ENCODE measurements at places on chromosomes 2 and 18. TPM values are rescaled to one million over a fixed set of nuclear protein-coding genes. Genes with fewer than 3 reads are reported as not detected.
A peak's percentile ranks its signal among the peaks of the same experiment; 100 is the strongest.

DNA sequence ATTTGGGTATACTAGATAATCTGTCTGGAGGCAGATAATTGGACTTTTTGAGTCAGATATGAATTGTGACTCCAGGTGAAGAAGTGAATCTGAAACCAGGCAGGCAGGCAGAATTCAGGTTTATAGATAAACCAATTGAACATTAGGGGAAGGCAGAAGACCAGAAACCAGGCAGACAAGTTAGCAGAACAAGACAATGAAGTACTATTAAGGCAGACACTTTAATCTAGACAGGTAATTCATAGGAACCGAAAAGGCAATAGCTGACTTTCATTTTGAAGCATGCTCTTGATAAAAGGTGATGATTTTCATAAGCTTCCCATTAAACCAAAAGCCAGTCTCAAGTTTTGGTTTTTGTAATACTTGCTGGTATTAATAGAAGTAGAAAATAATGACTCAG, 19.3 kb upstream of the SLC4A10 start:
- DNase-seq, result no peak
- no peaks in the 10 kb centered on the region for H3K36me3 ChIP-seq
- no peak overlapping the region for H3K27ac ChIP-seq
- H3K4me1 ChIP-seq, result no peaks in the 10 kb centered on the region
- no peak overlapping the region for H3K4me3 ChIP-seq

DNA sequence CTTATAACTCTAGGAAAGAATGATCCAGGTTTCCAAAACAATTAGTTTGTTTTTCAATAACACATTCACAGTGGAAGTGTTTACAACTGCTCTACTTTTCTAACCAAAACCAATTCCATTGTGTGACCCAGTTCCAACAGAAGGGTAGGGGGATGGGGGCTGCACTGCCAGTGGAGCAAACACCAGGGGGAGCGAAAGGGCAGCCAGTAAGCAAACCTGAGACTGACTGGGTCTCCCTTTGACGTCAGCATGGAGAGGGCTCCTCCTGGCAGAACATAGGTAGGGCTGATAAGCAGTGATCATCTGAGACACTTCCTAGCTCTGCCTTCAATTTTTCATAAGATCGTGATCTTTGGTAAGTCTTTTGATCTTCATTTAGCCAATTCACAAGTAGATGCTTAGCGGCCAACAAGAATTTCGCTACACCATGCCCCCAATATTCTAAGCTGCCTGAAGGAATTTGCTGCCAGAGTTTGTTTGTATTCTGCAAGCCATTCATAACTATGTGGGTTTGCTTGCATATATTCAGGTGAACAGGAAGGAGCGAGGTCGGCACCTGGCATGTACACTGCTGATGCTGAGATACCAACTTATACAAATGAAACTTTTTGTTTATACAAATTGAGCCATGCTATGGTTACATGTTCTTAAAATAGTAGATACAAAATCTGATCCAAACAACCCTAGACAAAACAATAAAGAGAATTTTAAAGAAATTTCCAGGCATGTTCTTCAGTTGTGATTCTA, 45.9 kb downstream of the ST6GAL2 start:
- no peaks in the 10 kb centered on the region for H3K4me1 ChIP-seq
- no peaks in the 10 kb centered on the region for H3K36me3 ChIP-seq
- H3K27ac ChIP-seq, result no peak overlapping the region
- no peak overlapping the region for H3K4me3 ChIP-seq
- H3K27me3 ChIP-seq, result no peaks in the 10 kb centered on the region
- no peak for DNase-seq

The COLEC12 gene
- not detected for total RNA-seq

- no peaks in the 10 kb centered on the region for H3K27me3 ChIP-seq
- no peak overlapping the region for H3K27ac ChIP-seq
- H3K4me1 ChIP-seq, result no peaks in the 10 kb centered on the region
- no peak overlapping the region for H3K4me3 ChIP-seq
- no peaks in the 10 kb centered on the region for H3K36me3 ChIP-seq
Measured at GRCh38 chr2:188623995-188624643, 332.4 kb downstream of the GULP1 start.

DNA sequence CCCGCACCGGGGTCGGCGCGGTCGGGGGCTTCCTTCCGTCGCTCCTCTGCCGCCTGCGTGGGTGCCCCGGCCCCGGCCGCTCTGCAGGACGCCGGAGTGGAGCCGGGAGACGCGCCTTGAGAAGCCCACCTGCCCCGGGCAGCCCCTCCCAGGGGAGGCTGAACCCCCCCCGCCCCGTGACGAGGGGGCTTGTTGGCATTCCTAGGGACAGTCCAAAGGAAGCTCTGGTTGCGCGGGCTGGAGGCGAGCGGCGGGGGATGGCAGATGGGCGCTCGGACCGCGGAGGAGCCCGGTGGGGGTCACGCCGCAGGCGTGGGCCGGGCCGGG, 133.5 kb upstream of the MGAT5 start:
- no peak overlapping the region for H3K27ac ChIP-seq
- H3K4me1 ChIP-seq, result peaks cover 43% of the 10 kb centered on the region
- peaks cover 10% of the 10 kb centered on the region for H3K27me3 ChIP-seq
- DNase-seq, result no peak
- peak overlapping the region; percentile 87 for H3K4me3 ChIP-seq

The ALKAL2 gene
- not detected for total RNA-seq

GRCh38 chr2:138763971-138764370, 16.2 kb downstream of the NXPH2 start:
- no peaks in the 10 kb centered on the region for H3K36me3 ChIP-seq
- no peaks in the 10 kb centered on the region for H3K4me1 ChIP-seq
- H3K27me3 ChIP-seq, result peaks cover 8% of the 10 kb centered on the region

The RBFA gene
- total RNA-seq, result 24.2 TPM

GRCh38 chr2:31688282-31688681, 107.5 kb upstream of the SRD5A2 start:
- H3K36me3 ChIP-seq, result peaks cover 1% of the 10 kb centered on the region
- no peak overlapping the region for H3K27ac ChIP-seq
- no peak overlapping the region for H3K4me3 ChIP-seq
- no peaks in the 10 kb centered on the region for H3K27me3 ChIP-seq

- no peak overlapping the region for H3K27ac ChIP-seq
- H3K4me3 ChIP-seq, result no peak overlapping the region
- H3K27me3 ChIP-seq, result no peaks in the 10 kb centered on the region
- H3K36me3 ChIP-seq, result no peaks in the 10 kb centered on the region
Measured at GRCh38 chr18:52750995-52751394, 411.0 kb downstream of the DCC start.

- H3K4me3 ChIP-seq, result no peak overlapping the region
- no peaks in the 10 kb centered on the region for H3K4me1 ChIP-seq
- H3K27ac ChIP-seq, result no peak overlapping the region
Measured at GRCh38 chr2:80529466-80530165, 225.1 kb upstream of the LRRTM1 start.

- peaks cover 3% of the 10 kb centered on the region for H3K27me3 ChIP-seq
- H3K4me3 ChIP-seq, result no peak overlapping the region
Measured at GRCh38 chr2:63811063-63811462, 30.6 kb upstream of the UGP2 start.

- H3K36me3 ChIP-seq, result peaks cover 5% of the 10 kb centered on the region
- H3K4me3 ChIP-seq, result no peak overlapping the region
- no peak overlapping the region for H3K27ac ChIP-seq
- H3K4me1 ChIP-seq, result peaks cover 15% of the 10 kb centered on the region
- DNase-seq, result no peak
Measured at GRCh38 chr2:102106133-102106556, 36.4 kb upstream of the IL1R1 start.

GRCh38 chr18:34352385-34353163, 127.9 kb upstream of the NOL4 start:
- H3K36me3 ChIP-seq, result no peaks in the 10 kb centered on the region
- no peaks in the 10 kb centered on the region for H3K4me1 ChIP-seq
- H3K27me3 ChIP-seq, result no peaks in the 10 kb centered on the region
- H3K27ac ChIP-seq, result no peak overlapping the region
- no peak for DNase-seq

DNA sequence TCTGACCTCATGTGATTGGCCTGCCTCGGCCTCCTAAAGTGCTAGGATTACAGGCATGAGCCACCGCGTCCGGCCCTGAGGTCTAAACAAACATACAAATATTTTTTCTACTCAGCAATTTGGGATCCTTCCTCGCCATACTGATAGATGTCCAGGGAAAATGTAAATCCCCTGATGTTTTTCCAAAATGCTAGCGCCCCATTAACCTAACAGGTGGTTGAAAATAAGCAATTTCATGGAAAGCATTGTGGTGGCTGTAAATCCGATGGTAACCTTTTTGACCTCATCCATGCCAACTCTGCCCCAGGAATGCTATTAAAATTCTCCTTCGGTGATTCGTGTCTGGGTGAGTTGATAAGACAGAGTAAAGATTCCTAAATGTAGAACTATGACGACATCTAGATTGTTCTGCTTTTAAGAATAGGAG, 19.3 kb downstream of the GEMIN6 start:
- no peak for DNase-seq
- no peak overlapping the region for H3K27ac ChIP-seq
- H3K27me3 ChIP-seq, result no peaks in the 10 kb centered on the region
- no peaks in the 10 kb centered on the region for H3K36me3 ChIP-seq
- no peak overlapping the region for H3K4me3 ChIP-seq

- H3K4me3 ChIP-seq, result no peak overlapping the region
- no peak overlapping the region for H3K27ac ChIP-seq
- H3K36me3 ChIP-seq, result no peaks in the 10 kb centered on the region
- H3K4me1 ChIP-seq, result no peaks in the 10 kb centered on the region
- H3K27me3 ChIP-seq, result no peaks in the 10 kb centered on the region
- DNase-seq, result no peak
Measured at GRCh38 chr2:165105926-165106325, 97.9 kb downstream of the SCN3A start.

DNA sequence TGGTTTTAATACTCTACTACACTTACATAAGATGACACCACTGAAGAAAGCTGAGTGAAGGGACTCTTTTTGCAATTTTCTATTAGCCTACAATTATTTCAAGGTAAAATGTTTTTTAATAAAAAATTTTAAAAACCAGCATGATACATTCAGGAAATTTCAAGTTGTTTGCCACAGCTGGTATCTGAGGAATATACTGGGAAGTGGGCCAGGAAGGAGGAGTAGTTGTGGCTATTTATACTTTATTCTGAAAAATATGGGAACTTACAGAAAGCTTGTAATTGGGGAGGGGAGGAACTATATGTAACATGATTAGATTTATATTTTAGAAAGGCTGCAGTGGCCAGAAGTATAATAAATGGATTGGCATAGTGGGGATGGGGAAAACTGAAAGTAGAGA, 40.8 kb downstream of the WDR35 start:
- H3K4me3 ChIP-seq, result no peak overlapping the region
- no peaks in the 10 kb centered on the region for H3K27me3 ChIP-seq
- DNase-seq, result no peak
- no peak overlapping the region for H3K27ac ChIP-seq
- H3K4me1 ChIP-seq, result no peaks in the 10 kb centered on the region

DNA sequence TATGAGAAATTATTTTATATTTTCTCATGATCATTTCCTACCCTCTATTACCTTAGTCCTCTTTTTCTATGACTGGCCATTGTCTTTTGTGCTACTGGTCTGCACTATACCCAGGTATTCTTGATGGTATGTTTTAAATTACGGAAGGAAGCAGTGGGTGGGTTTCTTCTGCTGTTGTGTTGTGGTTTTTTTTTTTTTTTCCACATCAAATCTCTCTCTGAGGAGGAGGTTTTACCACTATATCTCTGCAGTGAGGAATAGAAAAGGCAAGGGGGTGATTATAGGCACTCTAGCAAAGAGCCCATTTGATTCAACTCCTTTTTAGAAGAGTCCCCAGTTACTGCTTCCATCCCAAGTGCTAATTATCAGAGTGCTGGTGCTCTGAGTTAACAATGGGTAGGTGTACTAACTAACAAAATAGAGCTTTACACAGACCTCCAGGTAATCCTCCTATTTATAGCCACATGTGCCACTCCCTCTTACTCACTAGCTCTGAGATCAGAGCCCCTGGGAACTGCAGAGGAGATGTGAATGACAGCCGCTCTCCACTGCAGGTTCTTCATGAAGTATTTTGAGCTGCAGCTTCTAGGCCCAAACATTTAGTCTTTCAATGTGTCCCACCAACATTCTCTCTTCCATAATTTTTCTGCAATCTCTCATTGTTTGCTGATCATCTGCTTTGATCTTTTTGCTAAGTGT, 301.6 kb upstream of the GULP1 start:
- no peak for DNase-seq
- H3K27me3 ChIP-seq, result no peaks in the 10 kb centered on the region
- no peak overlapping the region for H3K27ac ChIP-seq
- H3K4me3 ChIP-seq, result no peak overlapping the region

DNA sequence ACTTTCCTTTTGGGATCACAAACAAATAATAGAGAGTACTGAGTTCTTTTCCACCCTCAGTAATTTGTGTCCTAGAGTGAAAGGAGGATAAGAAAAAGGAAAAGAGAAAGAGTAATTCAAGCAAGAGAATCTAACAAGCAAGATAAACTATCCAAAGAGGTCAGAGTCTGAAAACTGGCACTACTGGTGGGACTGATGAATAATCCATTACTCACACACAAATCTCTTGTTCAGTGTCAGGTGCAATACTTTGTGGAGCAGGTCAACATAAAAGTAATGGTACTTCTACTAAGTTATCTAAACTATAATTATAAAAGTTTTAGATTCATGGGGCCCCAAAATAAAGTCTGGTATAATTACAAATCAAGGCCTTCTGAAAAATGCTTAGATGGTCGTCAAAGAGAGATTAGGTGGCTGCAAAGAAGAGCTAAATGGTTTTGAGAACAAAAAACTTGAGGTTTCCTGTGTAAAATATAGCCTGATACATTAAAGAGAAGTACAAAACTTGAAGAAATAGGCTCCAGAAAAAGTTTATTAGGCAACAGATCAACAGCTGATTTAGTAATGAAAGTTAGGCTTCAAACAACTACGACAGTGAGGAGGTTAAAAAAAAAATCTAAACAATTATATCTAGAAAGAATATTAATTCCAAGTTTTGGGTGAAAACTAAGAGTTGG, 109.4 kb downstream of the BAZ2B start:
- H3K27me3 ChIP-seq, result no peaks in the 10 kb centered on the region
- H3K4me1 ChIP-seq, result peaks cover 9% of the 10 kb centered on the region
- DNase-seq, result no peak
- H3K36me3 ChIP-seq, result peaks cover 2% of the 10 kb centered on the region
- H3K27ac ChIP-seq, result no peak overlapping the region

The SRD5A2 gene
- total RNA-seq, result not detected

DNA sequence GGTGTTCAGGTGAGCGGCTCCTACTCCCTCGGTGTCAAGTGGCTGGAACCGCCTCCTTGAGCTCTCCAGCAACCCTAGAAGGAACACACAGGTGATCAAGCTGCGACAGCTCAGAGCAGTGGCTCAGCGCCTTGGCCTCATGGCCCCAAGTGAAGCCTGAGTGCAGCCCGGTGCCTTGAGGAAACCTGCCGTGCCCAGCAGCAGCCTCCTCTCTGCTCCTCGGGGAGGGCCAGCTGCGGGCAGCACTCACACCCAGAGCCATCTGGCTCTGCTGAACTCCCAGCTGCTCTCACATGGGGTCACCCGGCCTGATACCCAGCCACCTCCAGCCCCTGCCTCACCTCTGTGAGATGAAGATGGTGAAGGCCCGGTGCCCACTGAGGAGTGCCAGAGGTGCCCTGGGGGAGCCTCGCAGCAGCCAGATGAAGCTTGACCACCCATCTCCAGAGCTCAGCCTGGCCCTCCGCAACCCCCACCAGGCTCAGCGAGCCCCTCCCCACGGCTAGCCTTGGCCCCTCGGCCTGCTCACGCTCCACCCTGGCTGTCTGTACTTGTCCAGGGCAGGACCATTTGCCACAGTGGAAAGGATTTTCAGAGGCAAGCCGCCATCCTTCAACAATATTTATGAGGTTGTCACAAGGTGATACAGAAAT, 70.6 kb upstream of the RAB6C start:
- DNase-seq, result peak; percentile 21
- H3K4me1 ChIP-seq, result no peaks in the 10 kb centered on the region
- H3K27ac ChIP-seq, result no peak overlapping the region
- H3K36me3 ChIP-seq, result no peaks in the 10 kb centered on the region
- no peak overlapping the region for H3K4me3 ChIP-seq

The IL18R1 gene
- total RNA-seq, result 19.8 TPM
